ENCODE measurements at places on chromosomes 6 and 20. TPM values are rescaled to one million over a fixed set of nuclear protein-coding genes. Genes with fewer than 3 reads are reported as not detected.

MAP1LC3A gene
- total RNA-seq: 17.2 TPM

XKR7 gene
- total RNA-seq: not detected

C6orf15 gene
- total RNA-seq: not detected

ZC2HC1B gene
- total RNA-seq: not detected

PNLDC1 gene
- total RNA-seq: 0.23 TPM

FLRT3 gene
- total RNA-seq: 2.6 TPM

CTCFL gene
- not detected for total RNA-seq

HSP90AB1 gene
- 367 TPM for total RNA-seq

NT5E gene
- 326 TPM for total RNA-seq

CRISP2 gene
- total RNA-seq: not detected

ANGPT4 gene
- total RNA-seq: not detected

RBBP8NL gene
- total RNA-seq: not detected

PNRC1 gene
- 20.1 TPM for total RNA-seq

BTNL2 gene
- total RNA-seq: 0.12 TPM

ANKEF1 gene
- 0.30 TPM for total RNA-seq

CST4 gene
- total RNA-seq: not detected

NXT1 gene
- total RNA-seq: 26.9 TPM

CALHM6 gene
- total RNA-seq: 0.23 TPM

BFSP1 gene
- total RNA-seq: 2.5 TPM

HLA-DMA gene
- total RNA-seq: 2.9 TPM

DDRGK1 gene
- total RNA-seq: 27.2 TPM

PSORS1C1 gene
- total RNA-seq: 1.2 TPM

RAB5IF gene
- 27.5 TPM for total RNA-seq

E2F1 gene
- 1.5 TPM for total RNA-seq

NKAIN2 gene
- total RNA-seq: not detected

DUSP15 gene
- total RNA-seq: 0.23 TPM

FAM209B gene
- not detected for total RNA-seq

CDSN gene
- not detected for total RNA-seq

ALDH8A1 gene
- total RNA-seq: 0.35 TPM

PRND gene
- not detected for total RNA-seq

BPIFA1 gene
- not detected for total RNA-seq

LBP gene
- 0.59 TPM for total RNA-seq

MROH8 gene
- total RNA-seq: 1.1 TPM

FOXC1 gene
- 0.59 TPM for total RNA-seq

LHFPL5 gene
- not detected for total RNA-seq

TPD52L2 gene
- total RNA-seq: 84.7 TPM

C20orf141 gene
- not detected for total RNA-seq

HMGCLL1 gene
- total RNA-seq: not detected

RIPOR3 gene
- total RNA-seq: 1.1 TPM

CCN5 gene
- 533 TPM for total RNA-seq

SRC gene
- total RNA-seq: 21.4 TPM

EEF1E1 gene
- 36.2 TPM for total RNA-seq

RFX6 gene
- not detected for total RNA-seq

C20orf96 gene
- total RNA-seq: 1.1 TPM

LY6G6D gene
- total RNA-seq: not detected

NKAPL gene
- 1.4 TPM for total RNA-seq
